Prostate gland (tissue), 2 donors: ENCODE measurements at places on chromosomes 6 and 20.

DNA sequence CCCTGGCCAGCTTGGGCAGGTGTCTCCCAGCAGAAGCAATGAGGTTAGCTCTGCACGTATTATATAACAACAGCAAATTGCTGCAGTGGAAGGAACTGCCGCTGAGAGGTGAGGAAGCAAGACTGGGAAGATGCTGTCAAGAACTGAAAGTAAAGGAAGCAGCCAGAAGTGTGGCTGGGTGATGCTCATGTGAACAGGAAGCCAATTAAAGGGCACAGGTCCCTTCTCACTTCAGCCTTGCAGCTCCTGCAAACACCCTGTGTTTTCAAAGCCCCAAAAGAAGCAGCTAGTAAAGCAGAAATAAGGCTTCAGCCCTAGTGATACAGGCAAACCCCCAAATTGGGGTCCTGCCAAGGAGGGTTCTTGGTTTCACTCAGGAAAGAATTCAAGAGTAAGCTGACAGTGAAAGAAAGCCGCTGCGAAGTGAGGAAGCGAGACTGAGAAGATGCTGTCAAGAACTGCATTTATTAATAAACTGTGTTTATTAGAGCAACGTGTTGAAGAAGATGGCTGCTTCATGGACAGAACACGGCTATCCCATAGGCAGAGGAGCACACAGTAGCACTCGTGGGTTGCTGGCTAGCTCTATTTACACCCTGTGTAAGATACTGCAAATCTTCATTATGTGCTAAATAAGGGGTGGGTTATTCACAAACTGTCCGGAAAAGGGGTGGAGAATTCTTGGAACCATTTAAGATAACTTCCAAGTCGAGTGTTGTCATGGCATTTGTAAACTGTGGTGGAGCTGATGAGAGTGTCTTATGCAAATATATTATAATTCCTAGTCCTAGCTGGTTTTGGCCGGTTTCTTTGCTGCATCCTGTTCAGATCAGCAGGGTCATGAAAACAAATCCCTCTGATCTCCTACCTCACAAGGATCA lies 152.2 kb downstream of the LINC00237 start:
- DNase-seq, result no peak

GRCh38 chr6:113600551-113601339 lies 256.4 kb upstream of the MARCKS start:
- DNase-seq, result no peak

DNA sequence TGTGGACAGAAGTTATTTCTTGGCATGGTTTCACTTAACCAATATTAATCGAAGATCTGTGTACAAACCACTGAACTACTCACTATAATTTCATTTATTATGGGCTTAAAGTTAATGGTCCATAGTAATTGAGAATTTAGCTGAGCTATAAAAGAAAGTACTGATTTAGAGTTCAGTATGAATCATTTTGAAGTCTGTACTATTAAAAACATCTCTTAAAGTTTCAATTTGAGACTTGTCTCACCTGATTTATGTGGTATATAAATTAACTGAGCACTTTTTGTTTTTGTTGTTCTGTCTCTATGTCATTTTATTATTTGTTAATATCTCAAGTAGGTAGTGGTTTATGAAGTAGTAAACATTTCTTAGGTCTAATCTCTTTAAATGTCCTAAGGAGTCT lies 24.9 kb downstream of the KPNA5 start:
- DNase-seq, result no peak

DNA sequence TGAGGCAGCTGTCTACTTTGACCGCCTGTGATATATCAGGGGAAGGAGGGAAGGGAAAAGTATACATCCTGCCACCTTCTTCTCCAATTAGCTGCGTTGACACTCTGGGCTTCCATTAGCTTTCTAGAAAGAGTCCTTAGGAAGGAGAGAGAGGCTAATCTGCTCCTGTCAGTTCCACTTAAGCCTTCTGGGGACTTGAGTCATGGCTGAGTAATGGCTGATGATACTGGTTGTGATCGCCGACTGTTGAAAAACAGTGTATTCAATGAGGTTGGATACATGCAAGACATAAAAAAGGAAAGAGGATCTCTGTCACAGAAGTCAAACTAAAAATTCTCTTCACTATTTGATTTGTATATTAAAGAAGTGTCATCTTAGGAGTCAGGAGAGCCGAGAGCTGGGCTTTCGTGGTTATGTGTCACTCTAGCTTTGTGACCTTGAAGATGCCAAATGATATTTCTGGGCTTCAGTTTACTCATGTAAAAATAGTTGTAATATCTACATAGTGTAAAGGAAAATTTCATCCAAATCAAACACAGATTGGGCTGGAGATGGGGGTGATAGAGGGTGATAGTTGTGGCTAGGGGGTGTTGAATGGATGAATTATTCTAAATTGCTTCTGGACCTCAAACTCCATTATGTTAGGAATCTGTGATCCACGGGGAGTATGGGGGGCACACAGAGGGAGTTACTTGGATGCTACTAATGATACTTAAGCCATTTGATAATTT lies 189.0 kb downstream of the UST start:
- DNase-seq, result no peak

DNA sequence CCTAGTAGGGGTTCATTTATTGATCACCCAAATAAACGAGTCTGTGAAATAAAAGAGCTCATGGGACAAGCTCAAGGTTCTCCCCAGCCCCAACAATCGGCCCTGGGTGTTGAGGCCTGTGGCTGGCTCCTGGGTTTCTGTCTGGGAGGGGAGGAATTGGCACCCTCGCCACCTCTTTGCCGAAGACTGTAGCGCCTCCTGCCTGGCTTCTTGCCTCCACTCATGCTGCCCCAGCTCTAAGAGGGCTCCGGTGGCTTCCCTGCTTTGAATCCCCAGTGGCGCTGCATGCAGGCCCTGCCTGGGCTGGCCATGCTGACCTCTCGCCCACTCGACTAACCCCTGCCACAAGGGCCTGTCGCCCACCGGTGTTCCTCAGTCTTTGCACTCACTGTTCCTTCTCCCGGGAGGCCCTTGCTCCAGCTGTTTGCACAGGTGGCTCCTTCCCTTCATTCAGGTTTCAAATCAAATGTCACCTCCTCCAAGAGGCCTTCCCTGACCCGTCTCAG lies 5.4 kb downstream of the MLN start:
- no peak for DNase-seq

- no peak for DNase-seq
These were observed 212.1 kb downstream of the BTBD9 start for GRCh38 chr6:38427492-38428210.

DNA sequence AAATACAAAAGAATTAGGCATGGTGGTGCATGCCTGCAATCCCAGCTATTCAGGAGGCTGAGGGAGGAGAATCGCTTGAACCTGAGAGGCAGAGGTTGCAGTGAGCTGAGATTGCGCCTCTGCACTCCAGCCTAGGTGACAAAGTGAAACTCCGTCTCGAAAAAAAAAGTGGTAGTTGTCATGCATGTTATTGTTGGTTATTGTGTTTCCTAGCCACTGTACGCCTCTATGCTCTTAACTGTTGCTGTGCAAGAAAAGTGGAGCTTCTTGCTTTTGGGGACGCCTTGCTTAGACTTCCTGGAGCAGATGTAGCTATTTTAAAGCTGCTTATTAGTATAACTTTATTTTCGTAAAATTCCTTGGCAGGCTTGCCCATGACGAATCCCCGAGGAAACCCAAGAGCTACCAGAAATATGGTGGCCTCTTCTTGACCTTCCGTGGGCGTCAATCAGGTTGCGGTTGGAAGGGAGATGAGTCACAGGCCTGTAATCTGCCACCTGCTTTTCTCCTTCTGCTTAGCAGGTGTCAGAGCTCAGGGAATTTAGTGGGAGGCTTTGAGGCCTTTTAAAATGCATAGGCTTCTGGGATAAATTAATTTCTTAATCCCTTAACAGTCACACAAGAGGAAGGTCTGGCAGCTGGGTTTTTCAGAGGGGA lies 17.3 kb downstream of the GABRR2 start:
- DNase-seq, result peak; percentile 33

DNA sequence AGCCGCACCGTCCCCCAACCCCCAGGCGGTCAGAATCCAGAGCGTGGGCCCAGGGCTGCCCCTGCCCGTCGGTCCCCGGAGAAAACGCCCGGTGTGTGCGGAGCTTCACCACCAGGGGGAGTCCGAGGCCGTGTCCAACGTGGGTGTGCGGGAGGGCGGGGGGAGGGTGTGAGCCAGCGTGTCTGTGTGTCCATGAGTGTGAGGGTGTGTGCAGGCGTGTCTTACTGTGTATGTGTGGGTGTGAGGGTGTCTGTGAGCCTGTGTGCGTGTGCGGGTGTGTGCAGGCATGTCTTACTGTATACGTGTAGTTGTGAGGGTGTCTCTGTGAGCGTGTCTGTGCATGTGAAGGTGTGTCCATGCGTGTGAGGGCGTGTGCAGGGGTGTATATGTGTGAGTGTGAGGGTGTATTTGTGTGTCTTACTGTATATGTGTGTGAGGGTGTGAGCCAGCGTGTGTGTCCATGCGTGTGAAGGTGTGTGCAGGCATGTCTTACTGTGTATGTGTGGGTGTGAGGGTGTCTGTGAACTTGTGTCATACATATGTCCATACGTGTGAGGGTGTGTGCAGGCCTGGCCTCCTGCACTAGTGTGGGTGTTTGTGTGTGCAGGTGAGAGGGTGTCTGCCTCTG lies 24.6 kb upstream of the GATA5 start:
- DNase-seq, result peak; percentile 52

GRCh38 chr6:53009056-53009455 lies 14.0 kb upstream of the GSTA4 start:
- no peak for DNase-seq

DNA sequence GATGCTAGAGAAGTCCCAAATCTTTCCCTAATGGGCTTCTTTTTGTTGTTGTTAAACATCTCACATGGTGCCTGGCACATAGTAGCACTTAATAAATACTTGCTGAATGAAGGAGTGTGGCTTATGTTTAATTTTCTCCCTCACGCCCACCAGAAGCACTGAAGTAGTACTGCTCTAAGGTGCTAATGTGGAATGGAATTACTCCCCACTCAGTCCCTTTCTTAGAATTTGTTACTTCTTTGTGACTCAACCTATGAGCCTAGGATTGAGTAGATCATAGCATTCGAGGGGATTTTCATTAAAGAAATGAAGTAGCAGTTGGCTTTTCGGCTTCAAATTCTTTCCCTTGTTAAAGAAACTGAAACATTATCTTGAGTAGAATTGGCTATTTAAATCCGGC lies 192.8 kb downstream of the CLIC5 start:
- no peak for DNase-seq

DNA sequence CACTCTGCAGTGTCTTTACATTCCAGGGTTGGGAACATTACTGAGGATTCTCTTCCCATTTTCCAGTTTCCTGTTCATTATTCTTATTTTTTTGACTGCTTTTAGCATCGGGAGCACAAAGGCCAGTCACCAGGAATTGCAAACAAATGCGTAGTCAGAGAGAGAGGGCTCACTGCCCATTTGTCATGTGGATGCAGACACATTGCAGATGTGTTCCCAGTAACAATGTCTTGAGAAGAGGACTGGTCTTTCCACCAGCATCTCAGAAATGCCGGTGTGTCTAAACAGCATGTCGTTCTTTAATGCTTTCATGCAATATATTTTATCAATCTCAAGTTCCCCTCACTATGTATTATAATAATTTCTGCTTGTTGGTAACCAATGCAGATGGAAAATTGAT lies 952 bp upstream of the TAAR6 start:
- DNase-seq, result no peak

DNA sequence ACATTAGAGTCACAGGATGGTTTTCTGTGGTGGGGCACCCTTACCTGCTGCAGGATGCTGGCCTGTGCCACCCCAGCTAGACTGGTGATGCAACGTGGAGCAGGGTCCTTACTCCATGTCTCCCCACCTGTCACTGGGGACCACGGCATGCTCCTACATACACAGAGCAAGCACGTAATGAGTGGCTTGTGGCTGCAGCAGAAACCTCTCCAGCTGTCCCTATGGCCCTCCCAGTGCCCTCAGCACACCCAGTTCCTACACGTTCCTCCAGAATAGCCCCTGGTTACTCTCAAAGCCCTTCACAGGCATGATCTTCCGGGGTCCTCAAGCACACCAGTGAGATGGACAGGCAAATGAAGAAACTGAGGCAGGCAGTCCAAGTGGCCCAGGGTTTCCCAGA lies 3.2 kb upstream of the LSM14B start:
- no peak for DNase-seq

DNA sequence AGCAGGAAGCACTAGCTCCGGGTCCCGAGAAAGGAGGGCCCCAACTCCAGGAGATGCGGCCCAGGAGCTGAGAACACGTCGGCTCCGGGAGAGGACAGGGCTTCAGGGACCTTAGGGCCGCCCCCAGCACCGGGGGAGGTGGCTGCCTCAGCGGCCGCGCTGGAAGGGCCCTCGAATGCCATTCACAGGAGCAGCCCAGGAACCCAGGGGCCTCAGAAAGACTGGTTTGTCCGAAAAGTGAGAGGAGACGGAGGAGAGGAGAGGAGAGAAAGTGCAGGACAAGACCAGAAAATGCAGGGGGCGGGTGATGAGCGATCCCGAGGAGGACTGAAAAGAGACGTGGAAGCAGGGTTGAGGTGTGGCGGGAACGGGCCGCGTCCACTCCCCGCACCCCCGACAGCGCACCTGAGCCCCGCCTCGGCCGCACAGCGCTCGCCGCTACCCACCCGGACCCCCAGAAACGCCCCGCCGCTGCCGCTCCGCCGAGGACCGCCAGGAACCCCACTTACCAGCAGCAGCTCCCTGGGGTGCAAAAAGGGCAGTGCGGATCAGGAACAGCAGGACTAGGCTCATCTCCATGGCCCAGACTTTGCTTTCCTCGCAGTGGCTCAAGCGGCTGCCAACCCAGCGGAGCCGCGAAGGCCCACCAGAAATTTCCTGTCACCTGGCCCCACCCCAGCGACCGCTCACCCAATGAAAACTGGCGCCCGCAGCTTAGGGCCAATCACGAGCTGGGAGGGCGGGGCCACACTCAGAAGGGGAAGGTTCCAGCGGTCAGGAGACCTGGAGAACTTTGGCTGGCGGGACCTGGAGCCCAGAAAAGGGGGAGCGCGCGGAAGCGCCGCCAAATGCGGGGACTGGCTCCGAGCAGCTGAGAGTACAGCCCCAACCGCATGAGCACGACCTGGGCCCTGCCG lies 25.4 kb downstream of the HLA-F start:
- peak; percentile 95 for DNase-seq

DNA sequence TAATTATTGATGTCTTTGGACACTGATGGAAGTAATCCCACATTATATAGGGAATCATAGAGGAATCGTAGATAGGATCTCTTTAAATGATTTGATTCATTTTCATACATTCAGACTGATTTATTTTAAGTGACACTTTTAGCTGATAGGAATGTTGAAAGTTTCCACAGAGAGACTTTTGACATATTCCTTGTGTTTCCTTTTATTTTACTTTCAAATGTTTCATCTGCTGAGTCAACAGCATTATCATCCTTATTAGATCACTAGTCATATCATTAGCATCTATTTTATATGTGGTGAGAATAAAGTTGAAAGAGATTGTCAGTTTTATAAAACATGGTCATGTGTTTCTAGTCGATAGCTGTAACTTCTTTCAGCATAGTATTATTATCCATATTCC lies 13.4 kb downstream of the DCBLD1 start:
- no peak for DNase-seq

GRCh38 chr20:42915081-42915480 lies 274.6 kb downstream of the PTPRT start:
- no peak for DNase-seq
